ENCODE measurements at places on chromosomes 11 and 22. TPM values are rescaled to one million over a fixed set of nuclear protein-coding genes. Genes with fewer than 3 reads are reported as not detected.

Gene MAP6
- polyA plus RNA-seq: 186 TPM

Gene POU2AF2
- polyA plus RNA-seq: not detected

Gene BTG4
- polyA plus RNA-seq: not detected

Gene SLC35E4
- 8.3 TPM for polyA plus RNA-seq

Gene CCDC116
- 1.1 TPM for polyA plus RNA-seq

Gene SPI1
- 12.9 TPM for polyA plus RNA-seq

Gene LRRC4C
- 33.8 TPM for polyA plus RNA-seq

Gene USP35
- polyA plus RNA-seq: 14.6 TPM

Gene ART1
- not detected for polyA plus RNA-seq

Gene SPA17
- 16.6 TPM for polyA plus RNA-seq

Gene MRGPRE
- 1.3 TPM for polyA plus RNA-seq

Gene FUT4
- 3.3 TPM for polyA plus RNA-seq

Gene OR52H1
- not detected for polyA plus RNA-seq

Gene PIWIL4
- 4.5 TPM for polyA plus RNA-seq

Gene OR8G1
- not detected for polyA plus RNA-seq

Gene CABP4
- polyA plus RNA-seq: 0.53 TPM

Gene FAM227A
- 9.4 TPM for polyA plus RNA-seq

Gene TRIM51
- not detected for polyA plus RNA-seq
